ENCODE measurements at places on chromosomes 1 and 21.

GRCh38 chr1:220775240-220775853 lies 11.4 kb upstream of the MTARC1 start:
- DNase-seq, result peak; percentile 38

- DNase-seq, result no peak
Observed at GRCh38 chr1:150995896-150996295, 10.8 kb downstream of the MINDY1 start.

GRCh38 chr1:230307213-230307612 lies 118.9 kb downstream of the PGBD5 start:
- no peak for DNase-seq

DNA sequence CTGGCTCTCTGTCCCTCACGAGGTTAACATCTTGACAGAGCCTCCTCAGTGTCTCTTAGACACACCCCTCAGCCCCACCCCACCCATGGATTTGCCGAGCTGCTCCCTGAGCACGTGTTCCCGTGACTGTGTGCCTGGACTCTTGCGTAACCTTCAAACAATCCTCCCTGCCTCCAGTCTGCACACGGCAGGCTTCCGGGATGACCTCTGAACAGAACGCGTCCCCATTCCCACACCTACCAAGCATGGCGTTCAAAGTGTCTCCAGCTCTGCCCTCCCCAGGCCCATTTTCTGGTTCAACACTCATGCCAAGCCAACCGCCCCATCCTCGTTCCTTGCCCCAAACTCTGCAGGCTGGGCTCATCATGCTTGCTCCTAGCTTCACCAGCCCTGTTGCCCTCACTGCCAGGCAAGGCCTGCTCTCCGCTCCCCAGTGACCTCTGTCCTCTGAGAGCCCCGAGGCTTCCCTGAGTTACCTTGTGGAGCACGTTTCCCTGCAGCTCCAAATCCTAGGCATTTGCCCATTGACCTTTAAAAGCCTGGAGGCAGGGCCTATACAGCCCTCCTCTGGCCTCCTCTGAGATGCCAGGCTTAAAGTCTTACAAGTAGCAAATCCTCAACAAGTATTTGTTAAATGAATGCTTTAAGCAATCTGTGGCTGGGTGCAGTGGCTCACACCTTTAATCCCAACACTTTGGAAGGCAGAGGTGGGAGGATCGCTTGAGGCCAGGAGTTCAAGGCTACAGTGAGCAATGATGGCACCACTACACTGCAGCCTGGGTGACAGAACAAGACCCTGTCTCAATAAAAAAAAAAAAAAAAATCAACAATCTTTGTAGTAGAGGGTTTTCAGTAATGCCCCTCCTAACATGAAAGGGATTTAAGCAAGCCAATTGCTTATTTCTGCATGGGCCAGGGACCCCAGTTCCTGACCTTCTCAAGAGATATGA lies 5.0 kb downstream of the AGT start:
- DNase-seq, result no peak

GRCh38 chr1:10361515-10361914 lies 37.3 kb upstream of the PGD start:
- DNase-seq, result no peak

DNA sequence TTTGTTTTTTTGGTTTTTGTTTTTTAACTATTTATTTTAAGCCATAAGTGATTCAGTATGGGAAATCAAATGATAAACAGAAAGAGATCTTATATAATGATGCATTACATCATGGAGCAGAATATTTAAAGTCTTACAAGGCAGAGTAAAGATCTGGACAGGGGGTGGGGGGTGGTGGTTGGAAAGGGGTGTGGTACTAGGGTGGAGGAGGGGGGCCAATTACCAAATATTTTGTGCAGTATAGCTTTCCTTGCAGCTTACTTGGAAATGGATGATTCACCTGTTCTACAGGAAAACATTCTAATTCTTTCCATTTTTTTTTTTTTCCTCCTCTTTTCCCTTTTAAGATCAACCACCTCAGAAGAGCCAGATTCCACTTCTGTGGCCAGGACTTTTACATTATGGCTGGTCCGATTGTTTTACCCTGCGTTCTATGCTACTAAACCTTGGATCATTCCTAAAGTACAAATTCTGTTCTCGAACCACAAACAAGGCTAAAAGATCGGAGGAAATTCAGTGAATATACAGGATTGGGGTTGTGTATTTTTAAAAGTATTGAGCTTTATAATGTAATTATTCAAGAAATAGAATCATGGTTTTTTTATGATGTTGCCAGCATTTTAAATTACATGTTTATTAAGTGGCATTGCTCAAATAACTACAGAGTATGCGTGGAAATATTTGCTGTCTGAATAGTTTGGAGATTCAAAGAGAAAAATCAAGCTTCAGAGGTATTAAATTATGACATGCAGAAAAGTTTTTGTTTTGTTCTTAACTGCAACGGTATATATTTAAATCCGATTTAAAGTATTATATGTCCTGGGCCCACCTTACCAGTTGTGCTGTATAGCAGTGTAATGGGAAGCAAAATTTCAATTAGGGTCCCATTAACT lies 859.5 kb downstream of the USP25 start:
- DNase-seq, result no peak

GRCh38 chr1:47521034-47521881 lies 83.4 kb downstream of the FOXD2 start:
- no peak for DNase-seq

DNA sequence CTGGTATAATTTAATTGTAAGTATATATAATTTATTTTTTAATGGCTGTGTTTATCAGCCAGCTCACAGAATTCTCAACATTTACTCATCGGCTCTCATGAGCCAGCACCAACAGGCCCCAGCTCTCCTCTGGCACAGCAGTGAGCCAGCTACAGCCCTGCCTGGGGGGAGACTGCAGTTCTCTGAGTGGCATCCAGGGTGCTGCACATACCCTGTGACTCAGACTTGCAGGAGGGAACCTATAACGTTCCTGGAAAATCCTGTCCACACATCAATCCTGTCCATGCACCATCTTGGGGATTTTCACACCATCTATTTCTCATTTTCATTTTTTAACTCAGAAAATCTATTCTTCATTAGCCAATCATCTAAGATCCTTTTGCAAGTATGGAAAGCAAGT lies 36.5 kb downstream of the FHAD1 start:
- DNase-seq, result no peak

DNA sequence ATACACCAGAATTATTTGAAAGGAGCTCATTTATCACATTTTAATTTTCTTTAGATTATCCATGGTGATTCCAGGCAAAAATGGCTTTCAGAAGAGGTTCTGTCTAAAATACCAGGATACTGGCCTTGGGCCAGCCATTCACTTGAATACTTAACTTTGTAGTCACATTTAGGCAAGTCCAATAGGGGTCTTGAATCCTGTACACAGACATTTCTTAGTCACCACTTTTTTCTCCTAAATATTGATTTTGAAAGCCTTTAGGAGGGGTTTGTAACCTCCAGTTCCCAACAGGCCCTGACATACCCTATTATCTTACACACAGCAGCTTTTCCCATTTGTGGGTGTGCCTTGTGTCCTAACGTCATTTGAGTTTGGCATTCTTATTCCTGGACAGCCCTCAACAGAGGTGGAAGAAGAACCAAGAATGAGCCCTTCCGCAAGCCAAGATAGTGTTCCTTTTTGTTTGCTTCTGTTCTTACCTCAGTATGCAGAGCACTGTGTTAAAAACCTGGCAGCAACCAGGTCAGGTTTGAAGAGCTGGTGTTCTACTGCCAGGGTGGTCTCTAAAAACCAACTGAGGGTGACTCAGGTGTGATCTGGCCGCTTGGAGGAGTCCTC lies 19.5 kb downstream of the MAP3K7CL start:
- DNase-seq, result no peak

DNA sequence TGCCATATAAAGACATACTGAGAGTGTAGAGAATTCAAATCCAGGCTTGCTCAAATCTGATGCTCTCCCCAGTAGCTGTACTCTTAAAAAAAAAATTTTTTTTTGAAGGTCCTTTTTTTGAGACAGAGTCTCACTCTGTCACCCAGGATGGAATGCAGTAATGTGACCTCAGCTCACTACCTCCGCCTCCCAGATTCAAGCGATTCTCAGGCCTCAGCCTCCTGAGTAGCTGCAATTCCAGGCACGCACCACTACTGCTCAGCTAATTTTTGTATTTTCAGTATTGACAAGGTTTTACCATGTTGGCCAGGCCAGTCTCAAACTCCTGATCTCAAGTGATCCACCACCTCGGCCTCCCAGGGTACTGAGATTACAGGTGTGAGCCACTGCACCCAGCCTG lies 28.7 kb downstream of the STYXL2 start:
- DNase-seq, result no peak
